HS-5 (cell line): ENCODE measurements at places on chromosomes 16 and 17.

GRCh38 chr16:1651094-1651973 is 26.7 kb upstream of the JPT2 start:
- no peak for DNase-seq

DNA sequence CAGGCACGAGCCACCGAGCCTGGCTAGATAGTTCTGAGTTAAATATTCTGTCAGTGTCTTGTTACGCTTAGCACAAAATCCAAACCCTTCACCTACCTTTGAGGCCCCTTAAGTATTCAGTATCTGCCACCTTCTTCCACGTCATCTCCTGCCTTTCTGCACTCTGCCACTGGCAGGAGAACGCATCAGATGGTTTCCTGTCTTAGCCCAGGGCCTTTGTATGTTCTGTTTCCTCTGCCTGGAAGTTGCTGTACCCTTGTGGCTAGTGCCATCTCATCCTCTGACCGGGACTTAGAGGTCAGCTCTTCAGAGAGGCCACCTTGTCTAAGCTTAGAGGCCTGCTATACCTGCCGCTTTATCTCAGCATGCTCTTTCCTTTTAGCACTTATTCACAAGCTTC is 67.5 kb upstream of the LGALS9 start:
- no peak for DNase-seq

GRCh38 chr17:17051791-17052461 is 9.7 kb downstream of the MPRIP start:
- no peak for DNase-seq

GRCh38 chr16:84044118-84044488 is 1.5 kb upstream of the SLC38A8 start:
- no peak for DNase-seq

- DNase-seq = no peak
These were observed 169.3 kb downstream of the CYB561 start for GRCh38 chr17:63276821-63277220.

DNA sequence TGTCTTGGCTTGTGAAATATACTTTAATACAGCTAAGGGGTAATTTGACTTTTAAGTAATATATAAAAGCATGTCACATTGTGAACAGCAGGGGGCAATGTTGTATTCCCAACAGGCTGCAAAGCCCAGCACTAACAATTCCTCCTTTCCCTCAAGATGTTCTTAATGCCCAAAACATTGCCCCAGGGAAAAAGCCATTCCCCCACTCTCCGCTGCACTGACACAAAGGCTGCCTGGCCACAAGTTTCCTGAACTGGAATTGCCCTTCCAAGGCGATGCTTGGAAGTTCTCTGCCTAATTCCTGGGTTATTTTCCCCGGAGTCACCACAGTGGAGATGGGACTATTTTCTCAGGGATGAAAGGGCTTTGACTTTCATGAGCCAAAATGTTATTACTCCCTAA is 27.2 kb downstream of the CLEC16A start:
- peak; percentile 74 for DNase-seq

GRCh38 chr17:82051776-82052637 is at the start of the genes GPS1 and RFNG:
Gene GPS1, plus strand, starts transcription at chr17:82051898. Its CDS starts 34 bp downstream, at chr17:82051932.
Gene RFNG, minus strand, starts transcription at chr17:82051811. Its CDS starts 45 bp downstream, at chr17:82051766.
- DNase-seq = no peak

GRCh38 chr16:54929090-54930004 is 1.3 kb upstream of the IRX5 start:
- DNase-seq = peak; percentile 95

DNA sequence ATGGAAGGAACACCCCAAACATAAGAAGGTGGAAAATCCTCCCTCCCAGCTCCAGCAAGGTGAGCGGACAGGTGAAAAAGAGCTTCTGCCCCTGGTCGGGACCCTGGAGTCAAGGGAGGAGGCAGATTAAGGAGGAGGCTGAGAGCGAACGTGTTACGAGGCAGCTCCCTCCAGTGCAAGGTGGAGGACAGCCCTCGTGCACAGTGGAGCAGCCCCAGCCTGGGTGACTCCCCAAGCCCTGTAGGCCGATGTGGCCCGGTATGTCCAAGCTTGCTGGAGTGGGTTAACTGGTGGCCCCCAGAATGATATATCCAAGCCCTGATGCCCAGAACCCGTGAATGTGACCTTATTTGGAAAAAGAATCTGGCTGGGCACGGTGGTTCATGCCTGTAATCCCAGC is 15.5 kb upstream of the CRISPLD2 start:
- no peak for DNase-seq

- no peak for DNase-seq
These were observed 48.1 kb downstream of the TEX2 start for GRCh38 chr17:64214950-64215349.

DNA sequence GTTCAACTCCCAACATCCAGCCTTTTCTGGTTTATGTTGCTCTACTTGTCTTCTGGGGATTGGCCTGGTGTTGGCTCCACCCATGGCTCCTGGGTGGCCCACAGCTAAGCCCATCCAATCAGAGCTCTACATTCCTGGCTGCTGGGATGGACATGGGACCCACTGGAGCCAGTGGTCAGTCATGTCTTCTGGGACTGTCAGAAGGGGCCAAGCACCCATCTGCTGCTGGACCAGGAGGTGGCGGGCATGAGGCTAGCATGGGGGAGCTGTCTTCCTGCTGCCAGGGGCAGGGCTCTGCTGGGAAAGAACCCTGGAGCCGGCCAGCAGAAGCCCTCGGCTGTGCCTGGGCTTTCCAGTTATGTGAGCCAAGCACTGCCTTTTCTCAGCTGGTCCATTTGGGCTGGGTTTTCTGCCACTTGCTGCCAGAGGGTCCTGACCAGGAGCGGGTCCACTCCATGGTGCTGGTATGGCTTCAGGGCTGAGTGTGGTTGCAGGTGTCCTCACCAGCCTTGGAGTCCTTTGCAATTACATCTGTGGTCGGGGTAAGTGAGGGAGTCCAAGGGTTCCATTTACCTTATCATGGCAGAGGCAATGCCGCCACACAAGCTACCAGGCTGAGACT is 17.4 kb upstream of the ZNF469 start:
- DNase-seq = no peak

DNA sequence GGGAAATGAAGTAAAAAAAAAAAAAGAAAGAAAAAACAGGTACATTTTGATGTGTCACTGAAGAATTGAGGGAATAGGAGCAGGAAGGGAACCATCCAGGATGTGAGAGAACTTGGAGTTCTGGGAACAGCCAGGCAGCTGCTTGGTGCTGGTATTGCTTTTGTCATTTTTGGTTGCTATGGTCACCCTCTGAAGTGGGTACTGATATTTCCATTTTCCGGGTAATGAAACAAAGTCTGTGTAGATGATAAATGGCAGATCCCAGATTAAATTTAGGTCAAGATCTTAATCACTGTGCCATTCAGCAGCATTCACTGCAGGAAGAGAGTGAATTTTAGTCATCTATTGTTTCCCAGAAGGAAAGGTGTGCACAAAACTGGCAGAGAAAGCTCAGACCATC is 93.6 kb downstream of the ABCA8 start:
- DNase-seq = no peak

- peak; percentile 73 for DNase-seq
These were observed 29.2 kb downstream of the GNA13 start for GRCh38 chr17:65027305-65027704.

DNA sequence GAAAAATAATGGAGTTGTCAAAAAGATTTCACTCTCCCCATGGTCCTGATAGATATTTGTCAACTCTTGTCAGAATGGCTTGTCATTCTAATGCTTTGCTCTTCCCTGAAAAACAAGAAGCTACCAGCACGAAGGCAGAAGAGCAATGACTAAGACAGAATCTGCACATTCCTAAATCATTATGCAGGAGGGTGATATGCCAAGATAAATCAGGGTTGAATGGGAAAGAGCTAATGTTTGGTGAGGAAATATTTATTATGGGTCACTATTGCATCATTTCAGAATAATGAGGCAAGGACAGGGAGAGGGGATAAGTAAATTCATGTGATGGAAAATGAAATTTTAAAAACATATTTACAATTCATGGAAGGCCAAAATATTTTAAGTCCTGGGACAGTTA is 297.5 kb upstream of the XYLT1 start:
- DNase-seq = peak; percentile 38
